Cerebellar nuclear complex (tissue), 1 donor: ENCODE measurements at places on chromosomes 2 and 18.

DNA sequence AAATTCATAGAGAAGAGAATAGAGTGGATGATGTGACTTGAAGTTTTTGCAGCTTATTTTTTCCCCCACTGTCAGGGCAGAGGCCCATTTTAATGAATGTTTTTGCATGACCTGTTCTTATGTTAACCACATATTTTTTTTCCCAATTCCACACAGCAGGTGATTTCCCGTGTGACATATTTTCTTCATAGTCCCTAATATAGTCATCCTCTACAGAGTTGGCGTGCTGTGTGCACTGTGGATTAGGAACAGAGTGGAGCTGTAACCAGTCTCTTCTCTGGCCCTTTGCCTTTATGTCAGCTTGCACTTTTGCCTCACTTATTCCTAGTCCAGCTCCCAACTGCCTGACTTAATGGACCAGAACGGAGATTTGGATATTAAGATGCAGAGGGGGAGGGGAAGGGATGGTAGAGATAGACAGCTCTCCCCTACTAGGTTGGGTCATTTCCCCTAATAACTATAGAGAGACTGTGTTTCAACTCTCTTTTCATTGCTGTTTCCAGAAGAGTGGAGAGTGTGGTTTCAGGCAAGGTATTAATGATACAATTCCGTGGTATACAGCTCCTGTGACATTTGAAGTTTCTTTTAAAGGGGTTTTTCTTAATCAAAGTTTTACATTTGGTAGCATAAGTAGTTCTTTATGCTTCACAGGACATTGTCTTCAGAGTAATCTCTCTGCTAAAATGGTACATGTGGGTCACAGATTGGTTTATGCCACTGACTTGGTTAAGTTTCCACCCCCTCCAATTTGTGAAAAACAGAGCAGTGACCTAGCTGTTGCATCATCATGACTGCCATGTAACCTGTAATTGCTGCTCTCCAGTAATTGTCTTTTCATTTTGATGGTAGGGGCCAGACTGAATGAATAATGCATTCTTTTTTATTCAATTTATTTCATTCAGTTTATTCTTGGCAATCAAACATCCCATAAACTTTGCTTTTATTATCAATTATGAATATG is 161.3 kb downstream of the HAUS1 start:
- no peak for DNase-seq

DNA sequence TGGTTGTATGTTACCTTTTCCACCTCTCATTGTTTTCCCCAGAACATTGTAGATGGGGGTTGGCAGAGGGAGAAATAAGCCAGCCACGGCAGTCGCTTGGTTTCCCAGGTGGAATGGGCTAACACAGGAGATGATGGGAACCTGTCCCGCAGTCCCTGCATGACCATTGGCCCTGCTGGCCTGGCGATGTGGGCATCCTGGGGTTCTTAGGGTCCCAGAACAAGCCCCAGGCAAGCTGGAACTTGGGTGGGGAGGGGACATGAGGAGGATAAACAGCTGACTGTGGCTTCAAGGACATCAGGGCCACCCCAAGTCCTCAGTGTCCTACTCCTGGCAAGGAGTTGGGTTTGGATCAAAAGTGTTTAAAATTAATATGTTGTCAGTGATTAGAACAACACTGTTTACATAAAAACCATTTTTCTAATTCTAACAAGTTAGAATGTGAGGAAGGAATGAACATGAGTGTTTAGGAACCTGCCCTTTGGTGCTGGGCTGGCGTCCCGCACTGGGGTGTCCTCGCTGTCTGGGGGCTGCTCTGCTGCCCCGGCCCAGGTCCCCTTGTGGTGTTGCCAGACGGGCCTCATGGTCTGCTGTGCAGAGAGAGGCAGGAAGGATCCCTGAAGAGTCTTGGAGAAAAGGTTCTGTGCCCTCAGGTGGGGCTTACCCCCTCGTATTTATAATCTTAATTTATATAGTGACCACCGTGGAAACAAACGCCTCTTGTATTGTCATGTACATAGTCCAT is 95.1 kb downstream of the USP40 start:
- DNase-seq: no peak

- DNase-seq: no peak
These were observed 137.3 kb downstream of the RNF152 start for GRCh38 chr18:61755555-61755954.

DNA sequence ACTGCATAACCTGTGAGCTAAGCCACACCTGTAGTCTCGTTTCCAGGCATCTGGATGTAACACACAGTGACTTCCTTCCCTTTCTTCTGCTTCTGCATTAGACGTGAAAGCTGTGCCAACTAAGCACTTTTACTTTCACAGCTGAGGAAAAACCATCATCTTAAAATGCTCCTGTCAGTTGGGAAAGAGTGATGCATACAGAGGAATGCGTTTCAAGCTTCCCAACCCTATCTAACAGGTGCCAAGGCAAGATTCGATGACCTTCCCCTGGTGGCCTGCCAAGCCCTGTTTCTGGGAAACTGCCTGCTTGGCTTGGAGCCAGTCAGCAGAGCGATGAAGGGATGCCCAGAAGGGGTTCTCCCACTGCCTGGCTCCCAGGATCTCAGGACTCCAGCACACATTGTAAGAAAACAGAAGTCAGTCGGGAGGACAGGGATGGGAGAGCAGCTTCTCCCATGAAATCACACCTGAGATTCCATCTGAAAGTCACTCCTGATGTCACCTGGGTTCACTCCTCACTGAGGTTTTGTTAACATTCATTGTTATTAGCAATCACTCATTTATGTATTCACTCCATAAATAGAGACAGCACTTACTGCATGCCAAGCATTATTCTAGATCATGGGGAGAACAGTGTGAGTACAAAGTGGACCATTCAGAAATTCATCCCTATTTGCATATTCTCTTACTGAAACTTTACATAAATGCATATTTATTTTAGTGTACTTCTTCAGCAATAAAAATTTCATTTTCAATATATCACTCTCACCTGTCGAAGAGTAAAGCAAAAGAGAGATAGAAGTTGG is 64.1 kb downstream of the DTNA start:
- DNase-seq: no peak

- no peak for DNase-seq
These were observed 6.4 kb upstream of the XDH start for GRCh38 chr2:31420936-31421335.

DNA sequence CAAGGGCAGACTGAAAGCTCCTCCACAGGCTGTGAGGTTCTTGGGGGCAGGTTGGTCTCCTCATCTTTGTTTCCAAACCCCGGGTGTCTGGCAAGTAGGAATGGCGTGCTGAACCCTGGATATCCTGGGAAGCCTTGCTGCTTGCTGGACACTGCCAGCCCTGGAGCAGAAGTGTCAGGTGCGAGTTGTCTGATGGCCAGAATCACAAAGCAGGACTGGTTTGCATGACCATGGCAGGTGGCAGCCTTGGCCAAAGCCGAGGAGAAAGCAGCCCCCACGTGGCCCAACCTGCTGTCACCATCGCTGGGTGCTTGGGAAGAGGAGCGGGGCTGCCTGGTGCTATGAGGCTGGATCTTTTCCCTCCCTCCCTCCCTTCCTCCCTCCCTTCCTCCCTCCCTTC is 309.5 kb upstream of the HS6ST1 start:
- DNase-seq: peak; percentile 26
